ENCODE measurements at places on chromosomes 12 and 14.
A peak's percentile ranks its signal among the peaks of the same experiment; 100 is the strongest.

GRCh38 chr14:54672688-54673087 lies 105.8 kb downstream of the SAMD4A start:
- no peak for DNase-seq

DNA sequence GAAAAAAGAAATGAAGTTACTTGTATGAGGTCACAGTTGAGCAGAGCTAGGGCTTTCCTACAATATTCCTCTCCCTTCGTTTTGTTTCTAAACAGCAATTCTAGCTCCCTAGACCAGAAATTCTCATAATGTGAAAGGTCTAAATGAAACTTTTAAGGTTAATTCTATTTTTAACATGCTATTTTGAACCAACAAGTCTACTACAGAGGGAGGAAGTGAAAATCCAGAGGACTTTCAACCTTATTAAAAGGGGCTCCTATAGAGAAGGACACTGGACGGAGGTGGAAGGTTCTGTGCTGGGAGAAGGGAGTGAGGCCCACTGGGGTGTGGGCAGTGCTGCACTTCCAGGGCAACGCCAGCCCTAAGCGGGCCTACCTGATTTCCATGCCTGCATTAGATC lies 13.4 kb downstream of the GSG1 start:
- no peak for DNase-seq

GRCh38 chr14:79369359-79370332 lies 841.7 kb downstream of the DIO2 start:
- peak; percentile 96 for DNase-seq

DNA sequence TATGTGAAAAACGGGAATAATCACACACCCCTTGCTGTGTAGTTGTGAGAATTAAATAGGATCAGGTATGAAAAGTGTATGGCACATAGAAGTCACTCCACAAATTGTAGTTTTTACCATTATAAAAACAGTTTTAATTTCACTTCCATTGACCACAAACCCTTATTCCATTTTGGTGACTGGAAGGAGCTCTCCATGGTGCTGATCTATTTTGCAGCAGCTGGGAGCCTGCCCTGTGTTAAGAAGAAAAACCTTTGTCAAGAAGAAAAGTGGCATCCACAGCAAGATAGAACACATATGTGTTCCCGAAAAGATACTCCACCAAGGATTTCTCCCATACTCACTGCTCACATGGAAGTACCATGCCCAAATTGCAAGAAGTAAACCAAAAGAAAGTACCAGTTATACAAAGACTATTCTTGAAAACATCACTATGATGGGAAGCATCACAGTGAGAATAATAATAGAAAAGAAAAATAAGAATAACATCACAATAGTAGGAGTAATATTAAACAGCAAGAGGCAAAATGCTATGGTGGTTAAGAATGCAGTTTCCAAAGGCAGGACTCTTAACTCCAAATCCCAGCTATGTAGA lies 58.7 kb downstream of the TUNAR start:
- peak; percentile 53 for DNase-seq

GRCh38 chr12:111201036-111201435 lies 167.9 kb downstream of the PHETA1 start:
- DNase-seq: no peak

- no peak for DNase-seq
Measured at GRCh38 chr14:24066496-24067132, 4.7 kb upstream of the CPNE6 start.

DNA sequence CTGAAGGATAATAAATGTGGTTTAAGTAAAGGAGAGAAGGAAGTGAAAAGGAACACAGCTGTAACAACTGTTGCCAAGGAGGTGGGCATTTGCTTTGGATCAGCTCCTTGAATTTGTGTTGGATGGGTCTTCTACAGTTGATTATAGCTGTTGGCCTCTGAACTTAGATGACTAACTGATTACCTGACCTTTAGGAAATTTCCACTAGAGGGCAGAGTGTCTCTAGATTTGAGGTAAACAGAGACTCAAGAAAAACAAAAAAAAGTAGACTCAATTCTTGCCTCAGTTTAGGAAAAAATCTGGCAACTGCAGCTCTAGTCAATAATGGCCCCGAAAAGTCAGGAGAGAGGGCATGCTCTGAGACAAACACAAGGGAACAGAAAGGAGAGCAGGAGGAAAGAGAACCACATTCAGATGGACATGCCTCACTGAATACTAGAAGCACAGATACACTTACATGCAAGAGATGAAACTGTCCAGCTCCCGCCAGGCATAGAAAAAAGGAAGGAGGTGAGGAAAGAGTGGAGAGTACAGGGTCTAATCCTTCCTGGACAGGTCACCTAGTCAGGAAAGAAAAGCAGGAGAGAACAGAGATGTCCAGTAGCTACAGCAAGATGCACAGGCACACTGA lies 20.6 kb downstream of the COX14 start:
- DNase-seq: no peak

DNA sequence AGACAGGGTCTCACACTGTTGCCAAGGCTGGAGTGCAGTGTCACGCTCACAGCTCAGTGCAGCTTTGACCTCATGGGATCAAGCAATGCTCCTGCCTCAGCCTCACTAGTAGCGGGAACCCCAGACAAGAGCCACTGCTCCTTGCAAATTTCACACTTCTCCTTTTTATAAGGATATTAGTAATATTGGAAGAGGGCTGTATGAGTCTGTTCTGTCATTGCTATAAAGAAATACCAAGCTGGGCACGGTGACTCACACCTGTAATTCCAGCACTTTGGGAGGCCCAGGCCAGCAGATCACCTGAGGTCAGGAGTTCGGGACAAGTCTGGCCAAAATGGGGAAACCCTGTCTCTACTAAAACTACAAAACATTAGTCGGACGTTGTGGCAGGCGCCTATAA lies 12.9 kb upstream of the ORAI1 start:
- DNase-seq: no peak

GRCh38 chr12:16056910-16057309 lies 145.8 kb downstream of the DERA start:
- no peak for DNase-seq

- DNase-seq: no peak
Measured at GRCh38 chr14:88130057-88130432, 125.1 kb downstream of the GPR65 start.
